ENCODE measurements at places on chromosomes 4 and X. TPM values are rescaled to one million over a fixed set of nuclear protein-coding genes. Genes with fewer than 3 reads are reported as not detected.

ALB gene
- total RNA-seq = not detected

GUCY1A1 gene
- total RNA-seq = 29.5 TPM

RAB9B gene
- total RNA-seq = 1.7 TPM

GRCh38 chr4:156556336-156556735 is 415.3 kb downstream of the PDGFC start:
- no peak for DNase-seq

- no peak for DNase-seq
These were observed 251.8 kb upstream of the GALNTL6 start for GRCh38 chr4:171561419-171561818.

DNA sequence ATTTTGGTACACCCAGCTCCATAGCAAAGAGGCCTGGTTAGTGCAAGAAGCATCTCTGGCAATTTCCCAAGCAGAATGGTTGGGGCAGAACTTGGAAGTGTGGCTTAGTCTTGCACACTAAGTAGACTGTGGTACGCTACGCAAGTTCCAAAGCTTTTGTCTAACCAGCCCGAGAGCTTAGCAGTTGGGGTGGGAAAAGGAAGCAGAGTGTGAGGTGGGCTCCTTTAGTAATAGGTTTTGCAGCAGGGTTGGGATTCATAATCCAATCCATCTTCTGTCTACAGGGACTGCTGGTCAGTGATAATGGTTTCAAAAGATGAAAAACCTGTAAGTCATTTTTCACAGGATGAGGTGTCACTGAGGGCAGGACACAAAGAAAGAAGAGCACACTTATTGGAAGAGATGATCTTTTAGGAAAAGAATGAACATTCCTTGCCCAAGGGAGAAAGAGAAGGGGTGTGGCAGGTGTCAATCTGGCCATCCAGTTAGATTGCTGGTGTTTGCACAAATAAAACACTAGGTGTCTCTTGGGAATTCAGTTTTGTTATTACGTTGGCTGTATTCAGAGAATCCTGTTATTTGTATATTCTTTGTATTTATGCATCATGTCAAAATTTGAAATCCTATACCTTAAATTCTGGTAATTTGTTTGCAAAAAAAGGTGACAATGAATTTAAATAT is 244.3 kb downstream of the GPAT3 start:
- DNase-seq = no peak

DNA sequence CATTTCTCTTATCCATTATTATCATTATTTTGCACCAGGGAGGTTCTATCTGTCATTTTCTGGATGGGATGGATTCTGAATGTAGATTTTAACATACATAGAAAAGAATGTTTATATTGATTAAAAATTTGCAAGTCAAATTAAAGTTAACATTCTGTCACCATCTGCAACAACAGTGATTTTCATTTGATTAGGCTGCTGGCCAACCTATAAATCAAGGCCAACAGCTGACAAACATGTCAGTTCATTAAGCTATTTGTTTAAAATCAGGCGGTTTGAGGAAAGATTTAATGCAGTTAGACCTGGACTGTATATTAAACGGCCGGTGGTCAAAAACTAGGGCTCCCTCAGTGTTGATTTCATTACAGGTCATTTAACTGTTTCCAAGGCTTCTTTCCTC is 109.5 kb upstream of the CBR4 start:
- DNase-seq = no peak

- DNase-seq = no peak
These were observed 112.8 kb upstream of the DMD start for GRCh38 chrX:33324099-33324498.

DNA sequence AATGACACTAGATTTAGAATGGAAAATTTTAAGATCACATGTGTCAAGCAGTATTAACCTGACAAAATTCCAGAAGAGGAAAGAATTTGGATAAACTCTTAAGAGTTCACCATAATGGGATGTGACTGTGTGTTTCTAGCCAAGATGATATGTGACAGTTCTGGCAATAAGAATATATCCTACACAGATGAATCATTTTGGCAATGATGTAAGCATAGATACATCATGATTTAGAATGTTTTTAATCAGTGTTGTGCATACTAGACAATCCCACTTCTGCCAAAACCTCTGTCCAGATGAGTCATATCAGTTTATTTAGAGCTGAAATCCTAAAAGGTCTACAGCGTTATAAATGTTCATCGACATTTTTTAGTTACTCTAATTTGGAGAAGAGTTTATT is 48.8 kb downstream of the PTCHD1 start:
- DNase-seq = no peak

DNA sequence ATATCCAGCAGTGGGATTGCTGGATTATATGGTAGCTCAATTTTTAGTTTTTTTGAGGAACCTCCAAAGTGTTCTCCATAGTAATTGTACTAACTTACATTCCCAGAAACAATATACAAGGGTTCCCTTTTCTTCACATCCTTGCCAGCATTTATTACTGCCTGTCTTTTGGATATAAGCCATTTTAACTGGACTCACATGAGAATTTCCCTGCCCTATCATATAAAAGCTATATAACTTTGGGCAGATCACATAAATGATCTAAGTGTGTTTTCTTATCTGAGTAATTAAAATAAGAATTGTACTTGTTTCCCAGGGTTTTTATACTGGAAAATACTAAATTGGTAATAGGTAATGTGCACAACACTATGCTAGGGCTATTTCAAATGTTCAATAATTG is 25.4 kb downstream of the APOOL start:
- DNase-seq = no peak

GRCh38 chr4:61571761-61572559 is 371.8 kb downstream of the ADGRL3 start:
- no peak for DNase-seq

DNA sequence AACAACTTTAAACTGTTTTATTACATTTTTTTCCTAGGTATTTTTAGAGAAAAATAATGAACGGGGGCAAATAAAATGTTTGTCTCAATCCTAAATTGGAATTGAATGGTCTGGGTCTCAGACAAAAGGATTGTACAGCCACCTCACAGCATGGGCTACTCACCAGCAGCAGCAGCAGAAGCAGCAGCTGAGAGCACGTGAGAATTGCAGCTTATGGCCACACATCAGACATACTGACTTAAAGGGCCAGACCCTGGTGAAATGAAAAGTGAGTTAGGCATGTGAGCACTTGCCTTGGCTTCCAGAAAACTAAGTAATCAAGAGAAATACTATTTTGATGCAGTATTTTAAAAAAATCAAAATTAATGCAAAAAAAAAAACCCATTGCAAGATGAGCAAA is 56.6 kb downstream of the AASDH start:
- no peak for DNase-seq
